ENCODE measurements at places on chromosomes 3 and 15.

DNA sequence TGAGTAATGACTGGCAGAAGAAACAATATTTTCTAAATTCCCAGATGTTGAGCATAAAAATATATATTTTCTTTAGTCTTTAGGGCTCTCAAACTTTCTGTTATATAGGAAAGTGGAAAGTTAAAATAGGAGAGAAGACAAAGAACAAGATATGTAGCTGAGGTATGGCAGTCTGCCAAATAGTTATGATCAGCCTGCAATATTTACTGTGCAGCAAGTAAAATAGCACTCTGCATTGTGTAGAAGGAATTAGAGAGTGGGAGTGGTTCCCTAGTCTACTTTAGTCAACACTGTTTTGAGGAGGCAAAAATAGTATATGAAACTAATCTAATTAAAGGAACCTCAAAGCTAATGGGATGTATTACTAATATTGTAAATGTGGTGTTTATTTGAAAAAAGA, 978.1 kb upstream of the ALCAM start:
- no peak for DNase-seq

DNA sequence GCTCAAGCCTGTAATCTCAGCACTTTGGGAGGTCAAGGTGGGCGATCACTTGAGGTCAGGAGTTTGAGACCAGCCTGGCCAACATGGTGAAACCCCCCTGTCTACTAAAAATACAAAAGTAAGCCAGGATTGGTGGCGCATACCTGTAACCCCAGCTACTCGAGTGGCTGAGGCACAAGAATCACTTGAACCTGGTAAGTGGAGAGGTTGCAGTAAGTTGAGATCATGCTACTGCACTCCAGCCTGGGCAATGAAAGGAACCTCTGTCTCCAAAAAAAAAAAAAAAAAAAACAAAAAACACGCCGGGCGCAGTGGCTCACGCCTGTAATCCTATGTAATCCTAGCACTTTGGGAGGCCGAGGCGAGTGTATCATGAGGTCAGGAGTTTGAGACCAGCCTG, 18.9 kb upstream of the AP4E1 start:
- DNase-seq, result no peak

DNA sequence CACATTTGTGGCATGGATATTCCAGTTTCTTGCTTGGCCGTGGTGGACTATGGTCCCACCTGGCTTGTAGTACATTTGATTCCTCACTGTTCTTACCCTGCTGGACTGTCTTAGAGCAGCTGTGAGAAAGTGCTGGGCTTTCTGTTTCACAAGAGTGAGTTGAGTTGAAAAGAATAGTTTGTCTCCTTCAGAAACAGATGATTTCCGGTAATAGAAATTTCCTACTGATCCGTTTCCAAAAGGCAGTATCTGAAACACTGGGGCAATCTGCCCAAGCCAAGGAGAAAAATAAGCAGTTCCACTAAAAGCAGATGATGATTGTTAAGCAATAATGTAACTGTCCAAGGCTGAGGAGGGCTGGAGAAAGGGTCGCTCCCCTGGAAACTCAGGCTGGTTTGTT, 96.0 kb downstream of the SUCLG2 start:
- no peak for DNase-seq

DNA sequence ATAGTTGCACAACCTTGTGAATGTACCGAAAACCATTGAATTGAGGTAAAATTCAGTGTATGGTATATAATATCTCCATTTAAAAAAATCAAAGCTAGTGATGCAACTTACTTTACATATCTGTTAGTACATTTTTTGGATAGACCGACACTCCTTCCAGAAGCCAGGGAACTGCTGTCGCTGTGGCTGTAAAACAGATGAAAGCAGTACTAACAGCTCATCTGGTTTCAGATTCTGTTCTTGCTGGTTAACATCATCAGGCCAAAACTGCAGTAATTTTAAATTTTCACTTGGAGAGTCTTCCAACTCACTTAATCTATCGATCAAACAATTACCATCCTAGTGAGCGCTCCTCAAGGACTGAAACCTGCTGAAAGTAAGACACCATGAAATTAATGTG, 145.1 kb downstream of the LRRC28 start:
- no peak for DNase-seq

DNA sequence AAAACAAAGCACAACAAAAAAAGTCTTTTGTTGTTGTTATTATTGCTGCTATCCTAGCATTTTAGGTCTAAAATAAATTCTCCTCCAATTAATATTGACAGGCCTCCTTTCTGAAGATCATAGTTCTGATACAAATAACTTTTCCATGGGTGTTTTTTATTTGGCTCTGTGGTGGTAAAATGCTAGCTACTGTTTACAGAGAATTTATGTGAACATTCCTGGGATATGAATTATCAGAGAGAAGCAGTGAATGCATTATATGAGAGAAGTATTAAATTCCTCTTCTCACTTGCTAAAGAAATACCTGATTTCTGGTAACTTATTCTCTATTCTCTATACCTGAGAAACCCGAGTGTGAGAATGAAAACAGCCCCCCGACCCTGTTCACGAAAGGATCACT, 57.5 kb upstream of the TMCO5A start:
- no peak for DNase-seq

GRCh38 chr3:122984007-122984406, 43.6 kb downstream of the SEMA5B start:
- DNase-seq, result no peak

- DNase-seq, result no peak
These were observed 121.5 kb upstream of the LIPC start for GRCh38 chr15:58309963-58310928.

DNA sequence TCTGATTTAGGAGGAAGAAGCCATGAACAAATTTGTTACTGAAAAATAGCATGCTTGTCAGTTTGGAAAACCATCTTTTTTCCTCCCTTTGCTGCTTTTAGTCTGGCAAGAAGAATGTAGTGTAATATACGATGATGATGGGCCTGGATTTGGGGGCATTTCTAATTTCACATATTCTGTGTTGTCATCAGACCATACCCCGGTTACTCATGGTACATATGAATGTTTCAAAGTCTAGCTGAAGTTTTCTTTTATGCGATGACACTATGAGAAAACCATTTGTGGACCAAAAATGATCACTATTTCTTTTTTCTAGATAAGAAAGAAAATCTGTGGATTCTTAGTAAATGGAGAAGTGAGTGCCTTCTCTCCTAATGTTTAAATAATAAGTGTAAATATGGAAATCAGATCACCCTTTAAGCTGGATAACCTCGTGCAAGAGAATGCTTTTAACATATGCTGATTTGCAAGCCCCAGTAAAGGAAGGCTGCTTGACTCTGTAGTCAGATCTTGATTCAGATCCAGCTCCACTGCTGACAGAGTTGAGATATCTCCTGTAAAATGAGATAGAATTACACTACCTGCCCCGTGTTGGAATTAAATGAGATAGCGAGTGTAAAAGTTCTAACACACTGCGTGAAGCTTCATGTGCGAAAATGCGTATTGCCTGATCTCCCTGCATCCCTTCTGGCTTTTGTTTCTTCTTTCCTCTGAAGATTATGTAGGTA, 3.0 kb downstream of the MEF2A start:
- DNase-seq, result no peak

GRCh38 chr3:147838652-147839051, 429.5 kb downstream of the ZIC1 start:
- DNase-seq, result no peak

GRCh38 chr15:82304778-82305090, 42.1 kb downstream of the SAXO2 start:
- no peak for DNase-seq

- DNase-seq, result no peak
These were observed 12.1 kb downstream of the NR2C2 start for GRCh38 chr3:14959359-14959943.

GRCh38 chr15:58842713-58843396, 71.8 kb downstream of the MINDY2 start:
- DNase-seq, result no peak

DNA sequence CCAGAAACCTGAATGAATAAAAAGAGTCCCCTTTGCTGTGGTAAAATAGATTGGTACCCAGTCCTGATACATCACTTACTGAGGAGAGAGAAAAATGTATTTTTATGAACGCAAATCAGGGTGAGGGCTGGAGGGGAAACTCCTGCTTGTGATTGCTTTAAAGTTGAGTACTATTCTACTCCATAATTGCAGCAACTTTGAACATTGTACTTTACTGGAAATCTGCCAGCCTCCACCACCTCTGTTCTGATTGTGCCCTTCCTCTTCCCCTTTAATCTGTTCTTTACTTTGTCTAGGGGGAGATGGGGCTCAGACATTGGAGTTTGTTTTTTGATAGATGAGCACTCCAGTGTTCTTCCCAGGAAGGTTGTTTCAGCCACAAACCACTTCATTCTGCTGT, 81.9 kb downstream of the C3orf38 start:
- no peak for DNase-seq

DNA sequence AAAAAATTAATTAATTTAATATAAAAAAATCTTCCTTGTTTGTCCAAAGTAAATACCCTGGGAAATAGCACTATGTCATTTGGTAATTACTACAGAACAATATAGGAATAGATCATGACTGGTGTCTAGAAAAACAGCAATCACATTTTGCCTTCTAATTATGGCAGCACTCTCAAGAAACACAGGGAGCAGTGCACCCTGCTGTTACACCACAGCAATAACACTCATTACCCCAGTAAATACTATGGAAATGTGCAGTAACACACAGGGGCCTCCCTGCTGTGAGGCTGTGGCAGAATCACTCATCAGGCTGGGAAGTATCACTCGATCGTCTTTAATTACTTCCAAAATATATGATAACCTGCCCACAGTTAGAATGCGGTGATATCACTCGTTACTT, 646.0 kb downstream of the TUSC7 start:
- DNase-seq, result no peak

- no peak for DNase-seq
These were observed 13.0 kb upstream of the MAPK6 start for GRCh38 chr15:52005748-52006701.

GRCh38 chr3:37876279-37876678, 14.6 kb downstream of the CTDSPL start:
- no peak for DNase-seq

- no peak for DNase-seq
These were observed 97.2 kb downstream of the SEC22A start for GRCh38 chr3:123298903-123299302.

DNA sequence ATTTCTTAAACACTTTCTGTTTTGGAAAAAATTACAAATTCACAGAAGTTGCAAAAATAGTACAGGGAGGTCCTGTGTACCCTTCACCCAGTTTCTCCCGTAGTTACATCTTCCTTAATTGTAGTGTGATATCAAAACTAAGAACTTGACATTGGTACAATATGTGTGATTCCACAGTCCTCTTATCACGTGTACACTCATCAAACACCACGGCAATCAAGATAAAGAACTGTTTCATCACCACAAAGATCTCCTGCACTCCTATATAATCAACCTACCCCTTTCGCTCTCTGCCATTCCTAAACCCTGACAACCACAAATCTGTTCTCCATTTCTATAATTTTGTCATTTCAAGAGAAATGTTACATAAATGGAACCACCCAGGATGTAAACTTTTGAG, 31.4 kb downstream of the POMGNT2 start:
- DNase-seq, result no peak

GRCh38 chr15:76011627-76012551, at the start of gene NRG4:
Gene NRG4 (minus strand): TSS chr15:76012424. CDS start chr15:76011230, 1,194 bp downstream.
- no peak for DNase-seq

DNA sequence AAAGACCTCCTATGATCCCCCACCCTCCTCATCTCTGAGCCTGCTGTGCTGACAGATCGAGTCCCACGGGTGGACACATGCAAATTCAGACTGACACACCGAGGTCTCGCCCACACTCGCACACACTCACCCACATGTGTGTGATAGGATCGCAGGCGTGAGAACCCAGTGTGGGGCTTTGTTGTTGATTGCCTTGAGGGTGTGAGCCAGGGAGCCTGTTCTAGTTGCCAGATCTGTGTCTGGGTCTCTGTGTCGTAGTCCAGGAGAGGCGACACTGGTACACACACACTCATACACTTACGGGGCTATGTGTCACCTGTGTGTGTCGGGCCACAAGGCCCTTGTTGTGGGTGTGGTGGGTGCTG, 2.0 kb downstream of the EPHB3 start:
- no peak for DNase-seq

GRCh38 chr3:119589102-119589773, 8.4 kb upstream of the PLA1A start:
- no peak for DNase-seq

GRCh38 chr15:90674476-90674875, 42.7 kb upstream of the BLM start:
- no peak for DNase-seq

GRCh38 chr3:57006179-57006657, 54.2 kb upstream of the SPATA12 start:
- DNase-seq, result no peak

- no peak for DNase-seq
These were observed 64.8 kb downstream of the ADAM10 start for GRCh38 chr15:58684751-58685150.

DNA sequence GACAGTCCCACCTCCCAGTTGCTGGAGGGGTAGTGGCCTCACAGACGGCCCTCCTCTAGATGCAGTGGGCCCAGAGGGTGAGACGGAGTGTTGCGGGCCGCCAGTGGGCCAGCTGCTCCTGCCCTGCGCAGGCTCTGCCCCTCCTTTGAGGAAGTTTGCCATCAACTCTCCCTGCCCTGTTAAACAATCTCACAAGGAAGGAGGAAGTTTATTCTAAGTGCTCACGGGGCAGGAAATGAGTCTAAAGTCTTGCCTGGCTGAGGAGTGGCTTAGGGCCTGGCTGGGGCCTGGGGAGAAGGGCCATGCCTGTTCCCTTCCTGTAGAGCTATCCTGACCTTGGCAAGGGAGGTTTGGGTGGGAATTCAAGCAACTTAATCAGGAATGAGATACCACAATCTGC, at the start of gene FAM3D:
Gene FAM3D (minus strand): TSS at position 92 of the 400 bp plus-strand sequence. CDS start 11,211 bp downstream, outside the sequence.
- DNase-seq, result no peak

- DNase-seq, result no peak
These were observed 106.8 kb upstream of the SLC6A11 start for GRCh38 chr3:10709110-10709781.

GRCh38 chr15:40092256-40092978, 16.3 kb downstream of the BMF start:
- no peak for DNase-seq

DNA sequence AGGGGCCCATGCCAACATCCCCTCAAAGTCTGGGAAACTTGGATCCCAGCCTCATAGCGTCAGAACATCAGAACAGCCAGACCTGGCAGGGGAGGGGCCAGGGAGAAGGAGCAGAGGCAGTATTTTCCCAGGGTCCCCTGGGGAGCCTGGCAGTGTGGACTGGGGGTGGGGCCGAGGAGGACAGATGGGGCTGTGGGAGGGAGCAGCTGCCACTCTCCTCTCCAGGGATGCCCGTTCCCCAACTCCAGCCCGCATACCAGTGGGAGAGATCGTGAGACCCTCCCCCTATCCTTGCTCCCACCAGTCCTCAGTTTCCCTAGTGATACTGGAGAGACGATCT, 6.5 kb upstream of the DNAJB8 start:
- DNase-seq, result no peak
